Tongue (tissue), 3 donors: ENCODE measurements at places on chromosomes 2 and 18. TPM values are rescaled to one million over a fixed set of nuclear protein-coding genes. Genes with fewer than 3 reads are reported as not detected.

LCT gene
- not detected for total RNA-seq

UGT1A3 gene
- total RNA-seq: 0.51 TPM

STK39 gene
- 26.4 TPM for total RNA-seq

LYG1 gene
- 0.41 TPM for total RNA-seq

SCG2 gene
- total RNA-seq: 2.4 TPM

EN1 gene
- 0.41 TPM for total RNA-seq

KIAA2012 gene
- 0.21 TPM for total RNA-seq

CD207 gene
- not detected for total RNA-seq

CKAP2L gene
- 35.3 TPM for total RNA-seq

PJVK gene
- 2.8 TPM for total RNA-seq

EMX1 gene
- total RNA-seq: not detected

HDLBP gene
- 509 TPM for total RNA-seq

GLI2 gene
- total RNA-seq: 6.9 TPM

CDH19 gene
- 10.8 TPM for total RNA-seq

LRATD1 gene
- 12.9 TPM for total RNA-seq

ITGB1BP1 gene
- total RNA-seq: 34.9 TPM

PAX3 gene
- 4.8 TPM for total RNA-seq

- no peak for DNase-seq
These were observed 29.5 kb downstream of the SCN2A start for GRCh38 chr2:165268754-165269153.

DNA sequence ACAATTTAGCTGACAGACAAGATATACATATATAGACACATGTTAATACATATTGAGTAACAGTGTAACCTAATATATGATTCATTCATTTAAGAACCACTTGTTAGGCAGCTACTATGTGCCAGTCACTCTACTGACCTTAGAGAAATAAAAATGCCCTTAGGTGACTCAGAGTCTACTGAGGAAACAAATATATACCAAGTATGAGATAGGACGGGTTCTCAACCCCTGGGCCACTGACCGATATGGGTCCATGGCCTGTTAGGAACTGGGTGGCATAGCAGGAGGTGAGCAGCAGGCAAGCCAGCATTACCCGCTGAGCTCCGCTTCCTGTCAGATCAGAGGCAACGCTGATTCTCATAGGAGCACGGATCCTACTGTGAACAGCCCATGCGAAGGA, 14.8 kb downstream of the STRN start:
- DNase-seq: no peak

- DNase-seq: no peak
These were observed 858 bp downstream of the POLR1B start for GRCh38 chr2:112542984-112543661.

- no peak for DNase-seq
These were observed 96.2 kb upstream of the SNTG2 start for GRCh38 chr2:854460-854859.

DNA sequence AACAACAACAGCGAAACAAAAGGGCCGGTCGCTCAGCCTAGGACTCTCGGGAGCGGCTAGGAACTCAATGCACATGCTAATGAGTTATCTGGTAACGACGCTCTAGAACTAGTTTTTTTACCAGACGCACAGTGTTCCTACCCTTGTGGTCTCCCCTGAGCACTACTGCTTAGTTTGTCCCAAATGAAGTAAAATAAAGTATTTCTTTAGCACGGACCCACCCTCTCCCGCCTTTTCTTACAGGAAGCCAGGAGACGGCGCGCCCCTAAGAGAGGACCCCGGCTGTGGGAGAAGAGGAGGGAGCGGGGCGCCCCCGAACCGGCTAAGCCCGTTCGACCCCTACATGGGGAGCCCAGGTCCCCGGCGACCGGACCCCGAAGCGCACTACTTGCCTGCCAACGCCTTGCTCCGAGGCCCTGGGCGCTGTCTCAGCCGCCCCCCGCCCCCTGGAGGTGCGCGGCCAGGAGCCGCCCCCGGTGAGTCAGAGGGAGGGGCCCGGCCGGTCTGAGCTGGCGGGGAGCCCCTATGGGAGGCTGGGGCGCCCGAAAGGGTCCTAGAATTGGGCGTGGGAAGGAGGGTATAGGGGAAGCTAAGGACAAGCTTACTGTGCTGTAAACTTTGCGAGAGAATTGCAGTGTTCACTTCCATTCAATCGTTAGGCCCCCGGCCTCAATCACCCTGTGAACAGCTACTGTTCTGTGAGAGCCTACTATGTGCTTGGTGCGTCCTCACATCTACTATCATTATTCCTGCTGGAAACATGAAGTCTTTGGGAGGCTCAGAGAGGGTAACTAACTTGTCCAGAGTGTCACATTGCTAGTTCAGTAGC, 3.6 kb upstream of the CAPG start:
- DNase-seq: peak; percentile 78

GRCh38 chr2:214139630-214140284, 271.1 kb upstream of the VWC2L start:
- no peak for DNase-seq

- no peak for DNase-seq
These were observed 3.8 kb upstream of the HIBCH start for GRCh38 chr2:190323406-190323805.

GRCh38 chr18:79361766-79362522, 33.8 kb upstream of the NFATC1 start:
- DNase-seq: no peak

DNA sequence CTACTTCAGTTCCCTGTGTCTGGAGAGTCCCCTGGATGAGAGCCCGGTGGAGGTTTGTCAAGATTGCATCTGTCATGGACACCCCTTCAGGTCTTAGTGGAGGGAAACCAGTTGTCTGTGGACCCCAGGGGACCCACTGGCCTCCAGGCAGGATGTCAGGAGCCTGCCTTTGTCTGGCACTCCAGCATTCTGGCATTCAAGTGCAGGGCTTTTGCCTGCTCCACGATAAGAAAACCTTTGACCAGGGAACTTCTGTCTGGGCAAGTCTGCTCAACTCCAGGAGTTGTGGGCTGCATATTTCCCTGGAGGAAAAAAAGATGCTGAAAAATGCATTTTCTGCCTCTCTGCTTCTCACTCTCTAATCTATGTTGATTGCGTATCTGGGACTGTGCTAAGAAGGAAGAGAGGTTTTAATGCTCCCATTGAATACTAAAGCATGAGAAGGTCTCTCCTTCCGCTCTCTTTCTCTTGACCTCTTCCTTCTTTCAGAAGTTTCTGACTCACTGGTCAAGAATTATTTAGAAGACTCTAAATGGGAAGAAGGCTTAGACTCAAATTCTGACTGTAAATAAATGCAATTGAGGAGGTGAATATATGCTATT, 104.5 kb downstream of the MMADHC start:
- no peak for DNase-seq

DNA sequence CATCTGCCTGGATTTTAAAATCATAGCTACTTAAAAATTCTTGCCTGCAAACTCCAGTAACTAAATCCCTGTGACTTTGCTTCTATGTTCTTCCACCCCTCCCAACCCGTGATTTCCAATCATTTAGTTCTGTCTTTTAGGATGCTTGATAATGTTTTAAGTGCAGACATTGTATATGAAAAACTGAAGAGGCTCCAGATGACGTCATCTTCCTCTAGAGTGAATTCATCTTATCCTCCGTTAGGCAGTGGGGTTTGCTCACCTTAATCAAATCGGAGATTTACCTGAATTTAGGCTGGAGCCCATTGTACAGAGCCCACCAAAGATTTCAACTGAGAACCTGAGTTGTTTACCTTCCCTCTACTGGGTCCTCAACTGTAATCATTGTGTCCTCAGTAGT, 10.9 kb downstream of the FBXO48 start:
- no peak for DNase-seq

- DNase-seq: peak; percentile 91
These were observed 4.9 kb upstream of the ZC3H8 start for GRCh38 chr2:112259509-112260294.

DNA sequence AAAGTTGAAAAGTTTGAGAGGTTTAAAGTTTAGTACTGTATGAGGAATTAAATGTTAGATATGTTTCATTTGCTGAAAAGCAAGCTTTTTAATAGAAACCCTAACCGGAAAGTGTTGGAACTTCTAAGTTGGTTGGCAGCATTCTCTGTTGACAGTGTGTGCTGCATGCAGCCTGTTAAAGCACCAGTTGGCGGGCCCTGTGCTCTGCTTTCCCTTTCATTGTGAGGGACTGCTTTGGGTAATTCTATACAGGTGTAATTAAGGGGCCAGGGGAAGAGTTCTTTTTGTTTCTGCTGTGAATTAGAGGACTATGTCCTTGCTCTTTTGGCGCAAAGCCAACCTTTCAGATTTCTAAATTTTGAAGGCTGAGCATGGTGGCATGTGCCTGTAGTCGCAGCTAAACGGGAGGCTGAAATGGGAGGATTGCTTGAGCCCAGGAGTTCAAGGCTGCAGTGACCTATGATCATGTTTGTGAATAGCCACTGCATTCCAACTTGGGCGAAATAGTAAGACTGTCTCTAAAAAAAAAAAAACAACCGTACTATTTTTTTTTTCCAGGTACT, 20.1 kb downstream of the PLEKHB2 start:
- peak; percentile 18 for DNase-seq

- DNase-seq: no peak
These were observed 48.1 kb downstream of the SH3BP4 start for GRCh38 chr2:234999740-235000425.

GRCh38 chr2:175152242-175152641, 15.8 kb downstream of the ATF2 start:
- no peak for DNase-seq

GRCh38 chr2:9675415-9676351, 44.9 kb upstream of the YWHAQ start:
- DNase-seq: peak; percentile 18

DNA sequence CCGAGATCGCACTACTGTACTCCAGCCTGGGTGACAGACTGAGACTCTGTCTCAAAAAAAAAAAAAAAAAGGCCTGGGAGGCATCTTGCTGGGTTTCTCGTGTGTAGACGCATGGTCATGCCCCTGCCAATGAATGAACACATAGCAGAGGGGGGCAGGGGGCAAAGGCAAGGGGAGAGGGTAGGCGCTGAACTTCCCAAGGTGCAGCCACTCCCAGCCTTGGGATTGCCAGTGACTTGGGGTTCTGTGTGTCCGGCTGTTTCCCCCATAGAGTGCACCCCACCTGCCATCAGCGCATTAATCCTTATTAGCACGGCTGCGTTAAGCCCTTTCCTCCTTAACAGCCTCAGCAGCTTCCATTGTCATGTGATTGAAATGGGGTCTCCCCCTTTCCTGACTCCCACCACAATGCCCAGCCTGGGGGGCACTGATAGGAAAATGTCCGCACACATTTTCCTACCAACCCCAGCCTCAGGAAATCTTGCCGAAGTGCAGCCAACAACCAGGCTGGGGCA, 225.8 kb downstream of the CELF4 start:
- DNase-seq: no peak

DNA sequence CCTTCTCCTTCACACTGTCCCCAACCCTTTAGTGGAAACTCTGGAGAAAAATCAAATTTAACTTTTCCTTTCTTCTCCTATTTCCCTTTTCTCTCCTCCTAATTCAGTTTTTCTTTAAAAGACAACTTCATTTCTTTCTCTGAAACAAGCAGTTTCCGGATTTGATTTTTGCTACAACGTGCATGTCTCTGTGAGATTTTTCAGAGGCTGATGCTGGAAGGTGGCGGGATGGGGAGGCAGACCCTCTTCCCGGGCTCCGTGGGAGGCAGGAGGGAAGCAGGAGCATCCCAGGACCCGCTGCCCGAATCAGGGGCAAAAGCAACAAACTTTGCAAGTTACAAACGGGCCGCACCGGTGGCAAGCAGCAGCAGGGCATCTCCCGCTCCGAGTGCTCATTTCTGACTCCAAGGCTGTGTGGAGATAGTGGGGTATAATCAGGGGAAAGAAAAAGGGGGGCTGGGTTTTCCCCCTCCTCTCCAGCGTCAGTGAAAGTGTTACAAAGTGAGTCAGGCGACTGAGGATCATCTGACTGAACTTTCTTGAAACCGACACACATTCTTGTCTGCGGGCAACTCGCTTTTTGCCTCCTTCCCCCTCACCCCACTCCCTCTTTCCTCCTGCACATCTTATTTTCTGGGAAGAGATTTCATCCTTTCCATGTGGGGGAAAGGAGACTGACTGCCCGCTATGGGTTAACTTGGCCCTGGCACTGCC, 6.4 kb downstream of the ZEB2 start:
- DNase-seq: peak; percentile 70

DNA sequence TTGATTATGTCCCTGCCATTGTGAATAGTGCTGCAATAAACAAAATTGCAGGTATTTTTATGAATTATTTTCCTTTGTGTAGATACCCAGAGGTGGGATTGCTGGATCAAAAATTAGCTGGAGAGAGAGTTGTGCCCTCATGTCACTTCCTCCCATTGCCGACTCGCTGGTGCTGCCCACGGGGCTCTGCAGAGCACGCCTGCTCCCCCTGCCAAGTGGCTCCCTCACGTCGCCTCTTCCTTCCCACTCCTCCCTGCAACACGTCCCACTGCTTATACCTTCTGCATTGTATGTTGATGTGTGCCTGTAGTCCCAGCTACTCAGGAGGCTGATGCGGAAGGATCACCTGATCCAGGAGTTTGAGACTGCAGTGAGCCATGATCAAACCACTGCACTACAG, 28.1 kb downstream of the PRELID3A start:
- no peak for DNase-seq

- no peak for DNase-seq
These were observed 57.1 kb downstream of the TRABD2A start for GRCh38 chr2:84823788-84824187.

- no peak for DNase-seq
These were observed 62.3 kb upstream of the ZFP36L2 start for GRCh38 chr2:43288417-43289305.

DNA sequence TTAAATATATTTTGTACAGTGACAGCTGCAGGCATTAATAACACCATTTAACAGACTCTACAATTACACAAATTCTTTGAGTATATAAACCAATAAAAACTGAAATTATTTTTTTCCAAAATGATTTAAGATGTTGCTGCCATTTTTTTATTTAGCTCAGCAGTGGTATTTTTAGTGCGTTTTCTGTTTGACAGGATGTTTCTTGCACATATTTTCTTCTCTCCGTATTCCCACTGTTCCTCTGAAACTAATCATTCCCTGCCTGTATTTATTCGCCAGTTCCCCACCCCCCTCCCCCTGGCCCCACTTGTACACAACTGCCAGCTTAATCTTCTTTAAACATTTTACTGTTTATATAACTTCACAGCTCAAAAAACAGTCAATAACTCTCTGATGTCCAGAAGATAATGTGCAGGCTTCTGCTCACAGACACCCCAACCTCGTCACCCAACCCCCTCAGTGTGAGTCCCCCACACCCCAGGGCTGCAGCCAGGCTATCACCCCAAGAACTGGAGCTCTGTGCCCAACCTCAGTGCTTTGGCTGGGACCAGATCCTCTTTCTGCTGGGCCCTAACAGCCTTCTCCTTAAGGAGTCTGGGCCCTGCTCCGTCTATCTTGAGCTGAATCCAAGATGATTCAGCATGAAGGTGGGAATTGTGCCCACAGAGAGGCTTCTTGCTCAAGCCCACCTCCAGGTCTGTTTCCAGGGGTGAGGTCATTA, 41.6 kb upstream of the MAP4K4 start:
- no peak for DNase-seq

- DNase-seq: no peak
These were observed 26.7 kb upstream of the ACTR3 start for GRCh38 chr2:113863144-113863543.
